ENCODE measurements at places on chromosomes 16 and 17.

DNA sequence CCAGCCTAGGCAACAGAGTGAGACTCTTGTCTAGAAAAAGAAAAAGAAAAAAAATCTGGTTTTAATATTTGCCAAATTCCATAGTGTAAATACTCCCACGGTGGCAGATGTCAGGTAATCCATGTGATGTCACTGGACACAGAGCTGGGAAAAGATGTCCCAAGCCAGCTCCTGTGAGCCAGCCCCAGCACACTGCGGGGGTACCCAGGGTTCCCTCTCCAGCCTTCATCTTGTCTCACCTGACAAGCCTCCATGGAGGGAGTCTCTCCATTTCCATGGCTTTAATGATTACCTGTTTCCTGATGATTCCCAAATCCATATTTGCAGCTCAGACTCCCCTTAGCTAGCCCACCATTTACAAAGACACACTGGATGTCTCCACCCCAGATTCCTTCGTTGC is 4.6 kb downstream of the CD300LB start:
- no peak for DNase-seq

GRCh38 chr17:72191921-72192799 is 71.3 kb downstream of the SOX9 start:
- no peak for DNase-seq

GRCh38 chr16:53042235-53042701 is 10.4 kb downstream of the CHD9NB start:
- no peak for DNase-seq

- DNase-seq: no peak
Observed at GRCh38 chr16:27498031-27498825, 51.5 kb downstream of the GTF3C1 start.

DNA sequence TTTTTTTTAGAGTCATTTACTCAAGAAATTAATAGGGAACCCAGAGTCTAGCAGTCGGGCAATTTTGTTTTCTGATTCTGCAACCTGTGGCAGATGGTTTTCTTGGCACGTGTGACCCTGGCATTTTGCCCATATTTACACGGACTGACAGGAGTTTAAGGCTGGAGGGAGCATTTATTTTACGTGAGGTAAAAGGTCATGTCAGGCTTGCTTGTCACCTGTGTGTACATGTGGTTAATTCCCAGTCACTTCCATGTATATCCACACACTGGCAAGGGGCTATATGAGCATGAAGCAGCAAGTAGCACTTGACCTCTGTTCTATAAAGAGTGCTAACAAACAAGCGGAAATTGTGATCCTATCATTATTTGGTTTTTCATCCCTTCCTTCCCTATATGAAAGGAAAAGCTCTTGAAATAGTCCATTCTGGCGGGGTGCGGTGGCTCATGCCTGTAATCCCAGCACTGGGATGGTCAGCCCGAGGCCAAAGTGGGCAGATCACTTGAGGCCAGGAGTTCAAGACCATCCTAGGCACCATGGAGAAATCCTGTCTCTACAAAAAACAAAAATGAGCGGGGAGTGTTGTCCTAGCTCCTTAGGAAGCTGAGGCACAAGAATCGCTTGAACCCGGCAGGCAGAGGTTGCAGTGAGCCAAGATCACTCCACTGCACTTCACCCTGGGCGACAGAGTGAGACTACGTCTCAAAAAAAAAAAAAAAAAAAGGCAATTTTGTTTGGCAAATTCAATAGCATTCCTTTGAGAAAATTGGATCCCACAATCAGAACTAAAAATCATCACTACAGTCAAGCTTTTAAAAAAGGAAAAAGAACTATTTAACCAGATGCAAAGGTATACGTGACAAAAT is 2.1 kb downstream of the SPAG9 start:
- DNase-seq: no peak

GRCh38 chr17:82374626-82375331 is 3.2 kb downstream of the UTS2R start:
- DNase-seq: no peak

- no peak for DNase-seq
Observed at GRCh38 chr17:62715882-62716390, 88.5 kb downstream of the MRC2 start.

DNA sequence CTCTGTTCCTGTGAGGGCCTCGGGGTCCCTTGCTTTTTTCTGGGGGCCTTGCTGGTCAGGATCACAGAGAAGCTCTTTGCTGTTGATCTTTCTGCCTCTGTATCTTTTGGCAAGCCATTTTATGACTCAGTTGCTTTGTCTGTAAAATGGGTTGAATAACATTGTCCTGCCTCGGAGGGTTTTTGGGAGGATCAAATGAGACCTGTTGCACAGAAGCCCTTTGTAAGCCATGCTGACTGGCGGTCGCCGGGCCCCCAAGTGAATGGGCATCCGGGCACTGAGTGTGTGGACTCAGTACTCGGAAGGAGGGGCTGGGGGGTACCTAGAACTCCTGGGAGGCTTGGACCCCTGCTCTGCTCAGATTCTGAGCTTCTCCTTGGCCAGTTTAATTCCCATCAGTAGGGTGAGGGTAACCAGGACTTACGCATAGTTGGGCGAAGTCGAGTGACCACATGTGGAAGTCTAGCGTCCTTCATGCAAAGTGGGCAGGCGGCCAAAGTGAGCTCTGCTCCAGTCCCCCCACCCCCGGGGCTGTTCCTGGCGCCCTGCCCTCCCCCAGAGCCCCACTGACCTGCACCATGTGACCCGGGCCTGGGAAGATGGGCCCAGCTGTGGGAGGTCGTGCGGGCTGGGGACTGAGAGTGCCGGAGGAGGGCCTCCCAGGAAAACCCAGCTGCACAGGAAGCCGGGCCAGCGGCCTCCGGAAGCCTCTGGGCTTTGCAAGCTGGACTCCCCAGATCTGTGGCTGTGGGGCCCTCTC is 284.0 kb downstream of the SEC14L1 start:
- no peak for DNase-seq

DNA sequence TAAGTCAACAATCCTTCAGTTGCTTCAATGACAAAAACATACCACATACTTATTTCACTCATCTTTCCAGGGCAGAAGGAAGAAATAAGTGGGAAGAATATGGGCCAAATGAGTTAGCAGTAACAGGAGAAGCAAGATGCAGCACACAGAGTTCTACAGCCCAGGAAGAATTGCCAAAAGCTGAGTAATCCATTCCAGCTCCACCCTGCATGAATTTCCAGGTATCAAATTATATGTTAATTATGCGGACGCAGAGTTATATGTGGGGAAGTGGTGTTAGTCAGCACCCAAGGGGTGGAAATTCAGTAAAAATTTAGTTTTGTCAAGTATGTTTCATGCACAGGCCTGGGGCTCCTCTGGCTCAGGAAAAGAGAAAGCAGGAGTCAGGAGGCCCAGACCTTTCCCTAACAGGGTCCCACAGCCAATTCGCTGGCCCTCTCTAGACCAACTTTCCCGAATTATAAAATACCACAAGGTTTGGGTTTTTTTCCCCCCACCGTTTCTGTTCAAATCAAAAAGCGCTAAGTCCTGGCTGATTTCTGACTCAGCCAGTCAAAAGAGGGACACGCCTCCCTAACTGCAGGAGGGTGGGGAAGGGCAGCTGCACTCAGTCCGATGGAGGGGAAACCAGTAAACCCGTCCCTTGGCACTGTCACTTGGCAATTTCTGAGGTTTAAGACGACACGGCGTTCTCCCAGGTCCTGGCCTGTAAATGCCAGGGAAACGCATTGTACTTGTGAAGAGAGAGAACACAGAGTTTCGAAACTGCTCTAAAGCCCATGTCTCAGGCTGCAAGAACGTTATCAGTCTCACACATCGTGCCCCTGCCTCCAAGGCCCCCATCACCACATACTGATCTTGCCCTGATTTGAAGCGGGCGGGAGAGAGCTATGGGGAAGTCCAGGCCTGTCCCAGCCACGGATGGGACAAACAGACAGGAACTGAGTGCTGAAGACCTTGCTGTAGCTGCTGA is 58.1 kb downstream of the ZFHX3 start:
- DNase-seq: no peak

- no peak for DNase-seq
Observed at GRCh38 chr16:17367036-17367435, 103.7 kb downstream of the XYLT1 start.

DNA sequence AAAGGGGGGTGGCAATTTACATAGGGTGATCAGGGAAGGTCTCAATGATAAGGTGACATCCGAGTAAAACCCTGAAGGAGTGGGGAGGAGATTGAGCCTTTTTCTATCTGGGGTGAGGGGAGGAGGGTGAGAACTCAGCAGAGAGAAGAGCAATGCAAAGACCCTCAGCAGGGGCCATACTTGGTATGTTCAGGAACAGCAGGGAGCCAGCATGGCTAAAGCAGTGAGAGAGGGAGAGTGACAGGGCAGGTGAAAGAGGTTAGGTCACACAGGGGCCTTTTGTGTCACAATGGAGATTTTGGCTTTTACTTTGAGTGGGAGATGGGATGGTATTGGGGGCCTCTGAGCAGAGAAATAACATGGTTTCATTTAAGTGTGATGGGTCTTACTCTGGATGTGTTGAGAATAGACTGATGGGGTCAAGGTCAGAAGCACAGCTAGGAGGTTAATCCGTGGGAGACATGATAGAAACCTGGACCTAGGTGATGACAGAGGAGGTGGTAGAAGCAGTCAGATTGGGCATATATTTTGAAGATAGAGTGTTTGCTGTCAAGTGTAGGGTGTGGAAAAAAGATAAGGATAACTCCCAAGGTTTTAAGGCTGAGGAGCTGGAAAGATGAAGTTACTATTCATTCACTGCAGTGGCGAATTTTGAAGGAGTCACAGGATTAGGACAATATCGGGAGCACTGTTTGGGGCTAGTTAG is 6.2 kb downstream of the SP2 start:
- no peak for DNase-seq

All from activated CD4-positive, alpha-beta T cell treated with anti-CD3 and anti-CD28 coated beads, Interleukin-2, amount 50 U/mL, for 1 hour (primary cell).